Uterus (tissue), 4 donors: ENCODE measurements at places on chromosomes 5 and 9.

DNA sequence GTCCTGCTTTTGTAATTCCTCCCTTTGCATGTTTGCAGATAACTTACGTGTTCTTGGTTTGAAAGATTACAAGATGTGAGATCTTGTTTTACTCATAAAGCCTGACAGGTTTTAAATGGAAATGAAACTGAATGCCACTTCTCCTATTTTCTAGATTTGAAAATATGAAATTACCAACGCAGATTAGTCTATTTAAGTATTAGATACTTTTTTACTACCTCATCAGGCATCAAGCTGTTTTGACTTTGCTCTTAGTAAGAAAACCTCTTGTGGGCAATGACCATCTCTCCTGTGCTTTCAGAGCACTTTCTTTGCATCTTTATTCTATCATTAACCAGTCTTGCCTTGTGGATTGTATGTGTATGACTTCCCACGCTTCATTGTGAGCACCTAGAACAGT is 3.5 kb downstream of the DMXL1 start:
- no peak for DNase-seq

DNA sequence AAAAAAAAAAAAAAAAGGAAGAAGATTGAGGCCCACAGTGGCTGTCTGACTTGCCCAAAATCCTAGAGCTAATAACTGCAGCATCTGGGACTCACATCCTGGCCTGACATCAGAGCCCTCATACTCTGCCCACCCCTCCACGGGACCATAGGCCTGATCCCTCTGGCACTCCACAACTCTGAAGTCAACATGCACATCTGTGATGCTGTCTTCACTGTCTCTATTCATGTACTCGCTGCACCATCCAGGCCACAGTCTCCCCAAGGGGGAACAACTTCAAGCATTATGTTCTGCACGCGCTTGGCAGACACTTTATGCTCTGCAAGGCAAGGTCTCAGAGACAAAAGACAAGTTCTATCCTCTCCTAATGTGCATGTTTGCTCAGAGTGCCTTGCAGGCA is 158.2 kb downstream of the SPOCK1 start:
- no peak for DNase-seq

GRCh38 chr9:101477736-101478135 is 42.2 kb upstream of the ALDOB start:
- no peak for DNase-seq

DNA sequence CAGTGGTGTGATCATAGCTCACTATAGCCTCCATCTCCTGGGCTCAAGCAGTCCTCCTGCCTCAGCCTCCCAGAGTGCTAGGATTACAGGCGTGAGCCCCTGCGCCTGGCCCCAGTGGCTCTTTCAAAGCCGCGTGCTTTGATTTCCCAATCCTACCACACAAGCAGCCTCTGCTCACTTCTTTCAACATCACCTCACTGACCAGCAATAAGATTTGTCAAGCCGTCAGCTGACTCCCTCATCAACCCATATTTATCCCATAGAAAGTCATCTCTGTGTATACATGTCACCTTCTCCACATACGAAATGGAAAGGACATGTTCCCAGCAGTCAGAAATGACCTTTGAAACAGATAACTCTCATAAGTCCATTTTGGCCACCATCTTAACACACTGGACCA is 26.0 kb downstream of the SLC31A2 start:
- DNase-seq: no peak
